ENCODE measurements at places on chromosomes 2 and 18.

DNA sequence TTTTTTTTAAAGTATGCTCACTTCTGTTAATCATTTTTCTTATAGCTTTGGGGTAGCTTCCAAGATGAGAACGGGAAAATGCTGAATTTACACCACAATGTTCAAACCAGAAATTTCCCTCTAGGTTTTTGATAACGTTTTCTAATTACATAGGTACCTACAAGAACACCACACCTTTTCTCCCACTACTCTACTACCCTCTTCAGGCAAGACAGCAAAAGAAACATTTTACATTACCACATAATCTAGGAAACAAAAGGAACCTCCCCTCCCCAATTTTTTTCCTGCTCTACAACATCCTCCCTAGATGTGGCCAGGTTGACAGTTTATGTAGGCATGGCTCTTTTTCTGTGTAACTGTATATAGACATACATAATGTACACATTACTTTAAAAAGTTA, 32.4 kb downstream of the NDUFAF7 start:
- no peak for DNase-seq

GRCh38 chr2:228689053-228689452, 507.6 kb upstream of the SPHKAP start:
- no peak for DNase-seq

GRCh38 chr2:121094845-121095244, 190.2 kb downstream of the TFCP2L1 start:
- DNase-seq = peak; percentile 31

DNA sequence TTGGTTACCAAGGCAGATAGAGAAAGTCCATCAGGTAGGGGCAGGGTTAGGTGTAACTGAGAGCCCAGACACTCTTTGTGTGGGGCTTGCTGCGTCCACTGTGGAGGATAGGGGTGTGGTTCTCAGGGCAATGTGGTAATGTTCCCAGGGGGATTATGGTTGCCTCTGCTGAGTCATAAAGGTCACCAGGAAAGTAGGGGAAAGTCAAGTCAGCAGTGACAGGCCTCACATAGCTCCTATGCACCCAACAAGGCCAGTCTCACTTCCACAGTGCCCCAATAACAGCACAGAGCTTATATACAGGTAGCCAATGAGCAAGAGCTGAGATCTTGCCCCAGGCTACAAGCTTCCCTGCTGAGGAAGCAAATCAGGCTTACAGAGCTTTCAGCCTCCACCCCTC, 1438.0 kb upstream of the ZEB2 start:
- no peak for DNase-seq

DNA sequence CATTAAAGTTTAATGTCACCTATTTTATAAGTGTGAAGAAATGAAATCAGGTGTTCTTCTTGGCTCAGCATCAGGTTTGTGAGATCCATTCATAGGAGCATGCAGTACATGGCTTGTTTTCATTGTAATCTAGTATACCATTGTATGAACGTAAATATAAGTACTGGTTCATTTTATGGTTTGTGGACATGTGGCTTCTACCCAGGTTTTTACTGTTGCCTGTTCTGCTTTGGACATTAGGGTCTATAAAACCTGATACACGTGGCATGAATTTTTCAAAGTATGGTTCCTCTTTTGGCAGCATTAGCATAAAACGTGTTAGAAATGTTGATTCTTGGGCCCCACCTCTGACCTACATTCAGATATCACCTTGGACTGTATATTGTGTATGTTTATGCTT, 175.5 kb downstream of the PRPF40A start:
- no peak for DNase-seq

DNA sequence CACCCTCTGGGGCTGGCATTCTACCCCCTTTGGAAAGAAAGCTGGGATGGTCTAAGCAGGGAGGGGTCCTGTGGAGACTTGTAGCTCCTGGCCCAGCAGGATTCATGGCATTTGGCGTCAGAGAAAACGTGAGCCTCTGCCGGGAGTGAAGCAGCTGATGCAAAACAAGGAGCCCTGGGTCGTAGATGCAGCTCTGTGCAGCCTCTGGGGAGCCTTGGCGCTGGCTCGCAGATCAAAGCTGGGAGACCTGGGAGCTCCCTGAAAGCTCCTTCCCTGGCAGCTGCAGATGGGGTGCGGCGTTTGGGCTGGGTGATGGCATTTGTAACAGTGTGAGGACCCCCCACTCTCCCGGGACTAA, 148.3 kb downstream of the KLHL29 start:
- no peak for DNase-seq

DNA sequence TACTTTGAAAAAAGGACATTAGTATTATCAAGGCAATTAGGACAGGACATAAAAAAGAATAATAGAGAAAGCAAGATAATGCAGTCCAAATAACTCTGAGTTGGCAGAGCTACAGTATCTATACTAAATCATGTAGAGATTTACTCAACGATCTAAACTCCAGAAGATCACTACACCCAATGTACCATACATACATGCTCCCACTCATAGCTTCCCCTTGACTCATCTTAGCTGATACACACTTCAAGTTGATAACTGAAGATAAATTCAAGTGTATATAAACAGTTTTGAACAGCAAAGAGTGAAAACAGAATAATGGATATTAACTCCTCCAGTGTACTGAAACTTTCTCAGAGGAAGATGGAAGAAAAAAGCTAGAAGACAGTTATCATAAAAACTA, 78.5 kb downstream of the SESTD1 start:
- peak; percentile 47 for DNase-seq

GRCh38 chr2:1795261-1796231, 51.2 kb upstream of the PXDN start:
- no peak for DNase-seq

GRCh38 chr2:73979686-73980085, 5.0 kb upstream of the TET3 start:
- peak; percentile 91 for DNase-seq
